Breast epithelium (tissue), 4 donors: ENCODE measurements at places on chromosomes 16 and 17. TPM values are rescaled to one million over a fixed set of nuclear protein-coding genes. Genes with fewer than 3 reads are reported as not detected.

DNA sequence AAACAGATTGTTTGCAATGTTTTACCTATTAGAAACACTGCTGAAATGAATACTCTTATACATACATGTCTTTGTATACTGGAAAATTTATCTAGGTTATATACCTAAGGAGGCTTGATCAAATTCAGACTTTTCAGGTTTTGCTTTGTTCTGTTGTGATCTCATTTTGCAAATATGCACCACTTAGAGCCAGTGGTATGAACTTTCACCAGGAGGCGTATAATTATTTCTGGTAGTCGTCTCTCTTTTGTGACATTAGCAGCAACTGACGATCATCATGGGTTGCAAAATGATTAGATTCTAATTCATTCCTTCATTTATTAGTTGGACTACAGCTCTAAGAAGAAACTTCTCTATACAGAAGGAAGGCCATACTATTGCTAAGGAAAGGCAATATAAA is 26.9 kb downstream of the AP1G1 start:
- no peak for DNase-seq
- no peaks in the 10 kb centered on the region for H3K36me3 ChIP-seq

DNA sequence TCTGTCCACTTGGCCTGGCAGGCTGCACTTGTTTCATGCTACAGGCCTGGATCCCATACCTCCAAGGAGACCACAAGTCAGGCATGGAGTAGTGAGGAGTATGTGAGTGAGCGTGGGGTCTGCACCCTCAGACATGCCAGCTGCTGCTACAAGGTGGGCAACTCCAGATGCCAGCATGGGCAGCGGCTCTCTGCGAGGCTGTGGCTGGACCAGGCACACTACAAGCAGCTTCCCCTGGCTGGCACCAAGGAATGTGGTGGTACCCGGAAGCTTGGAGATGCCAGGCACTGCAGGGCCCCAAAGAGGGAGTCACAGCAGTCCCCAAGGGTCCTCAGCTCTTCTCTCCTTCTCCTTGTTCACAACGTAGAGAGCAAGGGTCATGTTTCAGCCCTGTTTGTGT is 16.1 kb upstream of the DNAH9 start:
- H3K27ac ChIP-seq, result no peak overlapping the region
- H3K4me1 ChIP-seq, result no peaks in the 10 kb centered on the region
- DNase-seq, result no peak

DNA sequence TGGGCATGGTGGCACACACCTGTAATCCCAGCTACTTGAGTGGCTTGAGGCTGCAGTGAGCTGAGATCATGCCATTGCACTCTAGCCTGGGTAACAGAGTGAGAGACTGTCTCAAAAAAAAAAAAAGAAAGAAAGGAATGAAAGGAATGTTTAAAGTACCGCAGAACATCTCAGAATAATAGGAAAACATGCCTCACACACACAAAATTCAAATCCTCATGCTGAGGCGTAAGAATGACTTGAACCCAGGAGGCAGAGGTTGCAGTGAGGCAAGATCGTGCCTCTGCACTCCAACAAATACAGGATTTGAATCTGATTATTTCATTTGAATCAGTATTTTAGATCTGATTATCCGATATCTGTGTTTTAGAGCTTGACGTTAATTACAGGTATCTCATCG is 21.3 kb upstream of the GAA start:
- H3K4me3 ChIP-seq, result no peak overlapping the region
- no peak for DNase-seq
- no peaks in the 10 kb centered on the region for H3K4me1 ChIP-seq
- H3K27me3 ChIP-seq, result no peaks in the 10 kb centered on the region

GRCh38 chr17:81340607-81341515 is 45.8 kb upstream of the SLC38A10 start:
- H3K36me3 ChIP-seq, result no peaks in the 10 kb centered on the region
- peak overlapping the region; percentile 81 for H3K4me3 ChIP-seq
- no peaks in the 10 kb centered on the region for H3K27me3 ChIP-seq
- H3K4me1 ChIP-seq, result peaks cover 25% of the 10 kb centered on the region
- DNase-seq, result no peak
- H3K27ac ChIP-seq, result peak overlapping the region; percentile 96

- no peaks in the 10 kb centered on the region for H3K36me3 ChIP-seq
- H3K27ac ChIP-seq, result peak overlapping the region; percentile 100
- no peaks in the 10 kb centered on the region for H3K27me3 ChIP-seq
- peaks cover under 1% of the 10 kb centered on the region for H3K4me1 ChIP-seq
These were observed 914 bp downstream of the MAP1LC3B start for GRCh38 chr16:87392821-87393679.

The DPEP1 gene
- total RNA-seq, result 0.59 TPM

The SDR42E1 gene
- total RNA-seq, result 6.9 TPM

DNA sequence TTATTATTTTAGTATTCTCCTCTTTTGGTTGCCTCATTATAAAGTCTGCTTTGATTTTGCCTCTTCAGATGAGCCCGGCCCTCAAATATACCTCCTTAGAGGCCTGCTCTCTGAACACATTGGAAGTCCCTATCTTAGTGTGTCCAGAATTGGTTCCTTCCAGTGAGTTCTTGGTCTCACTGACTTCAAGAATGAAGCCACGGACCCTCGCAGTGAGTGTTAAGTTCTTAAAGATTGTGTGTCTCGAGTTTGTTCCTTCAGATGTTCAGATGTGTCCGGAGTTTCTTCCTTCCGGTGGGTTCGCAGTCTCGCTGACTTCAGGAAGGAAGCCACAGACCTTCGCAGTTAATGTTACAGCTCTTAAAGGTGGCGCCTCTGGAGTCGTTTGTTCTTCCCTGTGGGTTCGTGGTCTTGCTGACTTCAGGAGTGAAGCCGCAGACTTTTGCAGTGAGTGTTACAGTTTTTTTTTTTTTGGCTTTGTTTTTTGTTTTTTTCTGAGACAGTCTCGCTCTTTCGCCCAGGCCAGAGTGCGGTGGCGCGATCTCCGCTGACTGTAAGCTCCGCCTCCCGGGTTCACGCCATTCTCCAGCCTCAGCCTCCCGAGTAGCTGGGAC is 45.8 kb upstream of the NOS2 start:
- H3K27me3 ChIP-seq, result no peaks in the 10 kb centered on the region
- H3K36me3 ChIP-seq, result no peaks in the 10 kb centered on the region
- H3K4me1 ChIP-seq, result no peaks in the 10 kb centered on the region
- H3K27ac ChIP-seq, result no peak overlapping the region
- no peak overlapping the region for H3K4me3 ChIP-seq

DNA sequence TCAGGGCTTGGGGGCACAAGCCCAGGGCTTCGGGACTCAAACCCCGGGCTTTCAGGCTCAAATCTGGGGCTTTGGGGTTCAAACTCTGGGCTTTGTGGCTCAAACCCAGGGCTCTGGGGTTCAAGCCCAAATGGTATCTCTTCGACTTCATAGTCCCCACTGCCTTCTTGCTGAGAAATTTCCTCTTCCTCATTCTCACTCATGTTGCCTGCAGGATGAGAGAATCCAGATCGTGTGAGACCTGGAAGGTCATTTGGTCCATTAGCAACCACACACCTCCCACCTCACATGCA is 576 bp downstream of the ZNF768 start:
- no peaks in the 10 kb centered on the region for H3K27me3 ChIP-seq
- peak overlapping the region; percentile 90 for H3K4me3 ChIP-seq
- no peak for DNase-seq
- H3K4me1 ChIP-seq, result peaks cover 10% of the 10 kb centered on the region

DNA sequence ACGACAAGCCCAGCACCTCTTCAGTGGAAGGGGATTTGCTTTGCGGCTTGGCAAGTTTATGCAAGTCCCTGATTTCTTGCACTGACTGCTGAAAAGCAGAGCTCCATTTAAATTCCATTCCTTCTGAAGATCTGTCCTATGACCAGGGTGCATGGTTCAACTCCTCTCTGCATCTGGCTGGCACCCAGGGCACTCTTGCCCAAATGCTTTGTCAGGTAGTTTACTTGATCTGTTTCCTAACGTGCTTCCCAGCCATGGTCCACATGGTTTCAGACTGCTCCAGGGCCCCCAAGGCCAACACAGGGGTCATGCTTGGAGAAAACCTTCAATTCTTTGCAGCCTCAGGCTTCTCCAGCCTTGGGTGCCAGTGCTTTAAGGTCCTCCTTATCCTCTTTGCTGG is 11.2 kb upstream of the HP start:
- no peak overlapping the region for H3K27ac ChIP-seq
- H3K36me3 ChIP-seq, result no peaks in the 10 kb centered on the region
- no peaks in the 10 kb centered on the region for H3K4me1 ChIP-seq
- H3K4me3 ChIP-seq, result no peak overlapping the region
- H3K27me3 ChIP-seq, result no peaks in the 10 kb centered on the region

The WSCD1 gene
- 0.88 TPM for total RNA-seq

GRCh38 chr17:74404789-74405188 is 27.1 kb upstream of the GPRC5C start:
- H3K36me3 ChIP-seq, result no peaks in the 10 kb centered on the region
- no peak for DNase-seq
- no peaks in the 10 kb centered on the region for H3K4me1 ChIP-seq
- no peak overlapping the region for H3K4me3 ChIP-seq

- H3K4me3 ChIP-seq, result no peak overlapping the region
- H3K36me3 ChIP-seq, result no peaks in the 10 kb centered on the region
- no peak overlapping the region for H3K27ac ChIP-seq
- no peak for DNase-seq
These were observed 35.3 kb downstream of the NPLOC4 start for GRCh38 chr17:81601525-81602120.

- no peak for DNase-seq
- no peaks in the 10 kb centered on the region for H3K36me3 ChIP-seq
- no peak overlapping the region for H3K27ac ChIP-seq
- no peak overlapping the region for H3K4me3 ChIP-seq
- H3K4me1 ChIP-seq, result no peaks in the 10 kb centered on the region
These were observed 73.1 kb upstream of the MAF start for GRCh38 chr16:79673635-79674034.

The CDRT15 gene
- total RNA-seq, result not detected

DNA sequence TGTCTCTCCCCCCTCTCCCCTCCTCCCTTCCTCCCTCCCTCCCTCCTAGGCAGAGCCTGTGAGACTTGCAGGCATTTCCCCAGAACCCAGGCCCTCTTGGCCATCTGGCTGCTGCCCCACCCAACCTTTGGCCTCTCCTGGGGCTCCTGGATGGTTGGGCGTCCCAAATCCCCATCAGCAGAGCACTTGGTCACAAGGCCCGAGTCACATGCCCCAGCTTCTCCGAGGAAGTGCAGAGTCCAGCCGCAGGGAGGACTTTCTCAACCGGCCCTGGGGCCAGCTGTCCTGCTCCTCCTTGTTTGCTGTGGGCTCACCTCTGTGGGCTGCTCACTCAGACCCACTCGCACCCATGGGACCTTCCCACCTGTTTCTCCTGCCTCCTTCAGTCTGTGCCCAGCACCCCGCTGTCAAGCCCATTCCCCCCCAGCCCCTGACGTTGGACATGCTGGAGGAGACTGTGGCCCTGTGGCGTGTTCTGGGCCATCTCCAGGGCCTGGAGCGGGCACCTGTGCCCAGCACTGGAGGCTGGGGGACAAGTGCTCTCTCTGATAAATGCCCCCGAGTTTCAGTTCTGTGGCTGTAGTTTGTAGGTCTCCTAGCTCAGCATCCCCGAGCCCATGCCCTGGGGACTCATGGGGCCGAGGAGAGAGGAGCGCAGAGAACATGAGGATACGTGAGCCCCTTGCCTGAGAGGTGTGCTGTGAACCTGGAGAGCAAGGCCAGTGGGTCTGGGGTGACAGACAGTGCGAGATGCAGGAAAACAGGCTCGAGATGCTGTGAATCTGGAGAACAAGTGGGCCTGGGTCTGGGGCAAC is 42.3 kb upstream of the ZNF750 start:
- H3K4me3 ChIP-seq, result no peak overlapping the region
- peak overlapping the region; percentile 65 for H3K27ac ChIP-seq
- no peaks in the 10 kb centered on the region for H3K36me3 ChIP-seq

- no peak for DNase-seq
- no peaks in the 10 kb centered on the region for H3K4me1 ChIP-seq
- H3K27me3 ChIP-seq, result no peaks in the 10 kb centered on the region
These were observed 1597.3 kb downstream of the CDH8 start for GRCh38 chr16:60438894-60439293.

DNA sequence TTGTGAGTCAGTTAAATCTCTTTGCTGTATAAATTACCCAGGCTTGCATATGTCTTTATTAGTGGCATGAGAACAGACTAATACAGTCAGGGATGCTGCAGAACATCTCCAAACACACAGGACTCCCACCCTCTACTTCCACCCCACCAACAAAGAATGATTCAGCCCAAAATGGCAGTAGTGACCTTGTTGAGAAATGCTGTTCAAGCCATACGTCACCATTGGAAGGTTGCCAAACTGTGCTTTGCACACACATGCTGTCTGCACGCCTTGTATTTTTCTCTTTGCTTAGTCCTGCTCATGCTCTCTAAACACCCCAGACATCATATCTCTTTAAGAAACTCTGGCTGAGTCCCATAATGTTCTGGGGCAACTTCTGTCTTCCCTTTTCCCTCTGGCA is 589.6 kb downstream of the WWOX start:
- H3K27ac ChIP-seq, result no peak overlapping the region
- H3K4me1 ChIP-seq, result no peaks in the 10 kb centered on the region
- no peak for DNase-seq

GRCh38 chr16:27826081-27826892 is 237.2 kb downstream of the GSG1L start:
- no peaks in the 10 kb centered on the region for H3K36me3 ChIP-seq
- no peak overlapping the region for H3K4me3 ChIP-seq
- no peak for DNase-seq
- no peaks in the 10 kb centered on the region for H3K4me1 ChIP-seq
- H3K27ac ChIP-seq, result no peak overlapping the region

- H3K36me3 ChIP-seq, result no peaks in the 10 kb centered on the region
- no peak for DNase-seq
- no peaks in the 10 kb centered on the region for H3K4me1 ChIP-seq
- H3K27ac ChIP-seq, result no peak overlapping the region
These were observed 32.3 kb upstream of the STH start for GRCh38 chr17:45966606-45967280.

DNA sequence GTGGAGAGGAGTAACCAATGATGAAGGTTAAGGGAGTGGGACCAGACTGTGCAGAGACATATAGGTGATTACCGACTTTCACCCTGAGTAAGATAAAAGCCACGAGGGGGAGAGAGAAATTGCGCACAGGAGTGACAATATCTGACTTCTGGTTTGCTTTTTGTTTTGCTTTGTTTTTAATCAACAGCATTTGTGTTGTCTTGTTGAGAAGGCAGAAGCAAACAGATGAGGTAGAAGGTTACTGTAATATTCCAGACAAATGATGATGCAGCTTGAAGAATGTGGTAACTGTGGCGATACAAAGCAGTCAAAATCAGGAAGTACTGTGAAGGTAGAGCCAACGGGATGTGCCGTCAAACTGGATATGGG is 7.5 kb downstream of the PELP1 start:
- no peaks in the 10 kb centered on the region for H3K27me3 ChIP-seq
- H3K4me1 ChIP-seq, result no peaks in the 10 kb centered on the region
- no peak overlapping the region for H3K4me3 ChIP-seq
- H3K36me3 ChIP-seq, result no peaks in the 10 kb centered on the region
- no peak overlapping the region for H3K27ac ChIP-seq

The MYH11 gene
- 11.7 TPM for total RNA-seq

The OR4D1 gene
- not detected for total RNA-seq

The CLEC18A gene
- total RNA-seq, result 1.3 TPM

The SMIM22 gene
- 49.0 TPM for total RNA-seq
